ENCODE measurements at places on chromosomes 2 and 18.

- no peak for DNase-seq
These were observed 1.4 kb downstream of the LAMA1 start for GRCh38 chr18:7116001-7116730.

- DNase-seq: no peak
These were observed 700.9 kb upstream of the SYT4 start for GRCh38 chr18:43978174-43978573.

GRCh38 chr18:31783059-31783458, 22.4 kb upstream of the SLC25A52 start:
- DNase-seq: no peak

- no peak for DNase-seq
These were observed 50.2 kb downstream of the SKA1 start for GRCh38 chr18:50424877-50425690.

DNA sequence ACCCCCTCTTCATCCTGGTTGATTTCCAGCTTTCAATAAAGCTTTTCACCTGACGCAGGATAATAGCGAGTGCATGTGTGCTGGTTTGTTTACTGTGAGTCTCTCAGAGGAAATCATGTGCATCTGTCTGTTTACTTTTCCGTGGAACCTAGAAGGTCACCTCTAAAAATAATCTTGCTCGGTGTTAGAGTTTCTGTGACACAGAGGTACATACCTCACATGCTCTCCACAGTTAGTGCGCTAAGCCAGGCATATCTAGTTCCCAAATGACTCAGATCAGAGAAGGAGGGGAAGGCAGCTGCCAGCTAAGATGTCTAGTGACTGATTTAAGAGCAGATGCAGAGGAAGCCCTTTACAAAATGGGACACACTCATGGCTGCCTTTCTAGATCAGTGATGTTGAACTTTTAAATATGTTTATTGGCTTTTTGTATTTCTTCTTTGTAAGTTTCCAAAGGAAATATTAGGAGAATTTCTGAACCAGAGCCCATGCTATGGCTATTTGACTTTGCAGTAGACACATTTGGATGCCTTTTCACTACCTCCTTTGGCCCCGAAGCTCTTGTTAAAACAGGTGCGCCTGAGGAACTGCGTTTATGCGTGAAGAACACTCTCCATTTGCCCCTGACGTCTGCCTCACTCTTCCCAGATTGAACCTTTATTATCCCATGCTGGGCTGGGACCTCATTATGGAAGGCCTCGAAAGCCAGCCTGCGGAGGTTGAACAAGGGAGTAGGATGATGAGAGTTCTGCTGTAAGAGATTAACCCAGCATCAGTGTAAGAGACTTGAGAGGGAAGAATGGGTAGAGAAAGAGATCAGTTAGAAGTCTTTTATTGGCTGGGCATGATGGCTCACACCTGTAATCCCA, 145.6 kb downstream of the FAM161A start:
- no peak for DNase-seq

DNA sequence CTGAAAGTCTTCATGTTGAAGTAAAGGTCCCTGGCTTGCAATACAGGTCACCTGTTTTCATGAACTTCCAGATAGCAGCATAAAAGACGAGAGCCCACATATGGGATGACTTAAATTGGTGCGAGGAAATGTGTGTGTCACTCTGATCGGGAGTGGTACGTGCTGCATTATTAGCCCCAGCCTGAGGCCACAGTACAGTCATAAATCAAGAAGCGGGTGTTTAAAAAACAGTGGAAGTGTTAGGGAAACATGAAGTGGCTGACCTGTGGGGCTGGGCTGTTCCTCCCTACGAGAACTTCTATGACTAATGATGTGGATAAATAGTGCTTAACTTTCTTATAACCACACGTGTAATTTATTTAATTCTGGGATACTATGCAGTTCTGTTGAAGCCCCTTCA, 24.4 kb downstream of the RDH14 start:
- DNase-seq: no peak

GRCh38 chr18:49859725-49860124, 46.4 kb upstream of the ACAA2 start:
- no peak for DNase-seq

DNA sequence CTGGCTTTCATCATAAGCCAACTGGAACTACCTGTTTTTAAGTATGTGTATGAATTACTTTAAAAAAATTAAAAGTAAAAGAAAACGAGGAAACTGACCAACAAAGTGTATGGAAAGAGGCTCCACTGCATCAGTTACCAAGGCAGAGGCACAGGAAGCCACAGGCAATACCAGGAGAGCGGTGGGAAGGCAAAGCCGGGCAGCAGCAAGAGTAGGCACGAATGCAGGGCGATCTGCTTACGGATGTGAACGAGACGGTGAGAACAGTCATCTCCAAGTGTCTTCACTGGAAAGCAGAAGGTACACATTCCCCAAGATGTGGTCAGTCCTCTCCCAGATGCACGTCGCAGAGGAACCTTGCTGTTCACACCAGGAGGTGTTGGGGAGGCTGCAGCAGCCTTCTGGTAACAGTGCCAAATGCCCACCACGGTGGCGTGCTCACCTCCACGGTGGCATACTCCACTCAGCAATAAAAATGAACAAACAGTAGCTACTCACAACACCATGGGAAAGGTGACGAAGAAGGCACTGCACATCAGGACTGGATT, 43.1 kb downstream of the HS6ST1 start:
- no peak for DNase-seq

DNA sequence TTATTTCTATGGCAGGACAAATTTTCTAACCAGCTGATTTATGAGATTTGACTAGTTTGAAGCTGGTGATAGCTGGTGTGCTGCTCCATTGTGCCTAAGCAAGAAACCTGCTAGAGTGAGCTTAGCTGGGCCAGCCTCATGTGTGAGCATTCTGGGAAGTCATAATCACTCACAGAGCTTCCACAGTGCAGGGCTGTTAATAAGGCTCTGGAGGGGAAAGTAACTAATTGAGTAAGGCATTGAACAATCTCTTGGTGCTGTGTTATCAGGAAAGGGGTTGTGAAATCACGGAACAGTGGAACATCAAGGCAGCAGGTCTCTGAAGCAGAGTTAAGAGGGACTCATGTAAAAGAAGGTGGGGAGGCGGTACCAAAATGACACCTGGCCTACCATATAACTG, 772.6 kb downstream of the MBD2 start:
- no peak for DNase-seq

GRCh38 chr2:31055938-31056337, 82.3 kb downstream of the GALNT14 start:
- DNase-seq: no peak

DNA sequence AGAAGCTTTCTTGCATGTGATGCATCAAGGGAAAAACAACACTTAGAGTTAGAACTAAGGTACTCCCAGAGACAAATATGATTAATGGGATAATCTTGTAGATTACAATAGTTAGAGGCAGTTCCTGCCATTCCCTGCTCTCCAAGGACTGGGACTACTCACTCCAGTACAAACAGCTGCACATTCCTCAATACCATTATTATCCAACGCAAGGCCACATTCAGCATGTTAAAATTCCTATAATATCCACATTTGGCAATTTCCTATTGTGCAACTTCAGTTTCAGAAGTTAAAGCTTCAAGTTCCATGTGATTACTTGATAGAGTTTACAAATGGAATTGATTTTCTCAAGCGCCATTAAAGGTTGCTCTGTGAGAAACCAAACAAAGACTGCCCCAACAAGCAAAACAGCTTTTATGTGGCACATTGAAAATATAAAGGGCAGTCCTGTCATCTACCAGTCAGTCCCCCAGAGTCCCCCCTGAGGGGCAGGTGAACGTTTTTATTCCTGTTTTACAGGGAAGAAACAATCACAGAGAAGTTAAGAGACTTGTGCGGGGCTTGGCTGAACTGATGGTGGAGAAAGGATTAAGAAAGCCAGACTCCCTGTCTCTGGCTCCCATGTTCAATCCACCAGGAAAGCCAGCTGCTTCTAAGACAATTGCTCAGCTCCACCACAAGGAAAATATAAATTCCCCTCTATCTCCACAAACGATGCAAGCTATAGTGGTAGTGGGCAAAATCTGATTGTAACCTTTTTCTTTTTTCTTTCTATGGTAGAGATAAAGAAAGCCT, 72.6 kb downstream of the TXNL1 start:
- no peak for DNase-seq

GRCh38 chr2:133271105-133271504, 297.2 kb downstream of the NCKAP5 start:
- no peak for DNase-seq

GRCh38 chr2:5360081-5360480, 332.1 kb upstream of the SOX11 start:
- DNase-seq: no peak

Measured in memory B cell (primary cell).